Activated CD4-positive, alpha-beta T cell treated with anti-CD3 and anti-CD28 coated beads, Interleukin-2, amount 50 U/mL, for 24 hours (primary cell): ENCODE measurements at places on chromosomes 11 and 22.

- DNase-seq, result no peak
Measured at GRCh38 chr11:95296165-95296564, 65.2 kb upstream of the SESN3 start.

DNA sequence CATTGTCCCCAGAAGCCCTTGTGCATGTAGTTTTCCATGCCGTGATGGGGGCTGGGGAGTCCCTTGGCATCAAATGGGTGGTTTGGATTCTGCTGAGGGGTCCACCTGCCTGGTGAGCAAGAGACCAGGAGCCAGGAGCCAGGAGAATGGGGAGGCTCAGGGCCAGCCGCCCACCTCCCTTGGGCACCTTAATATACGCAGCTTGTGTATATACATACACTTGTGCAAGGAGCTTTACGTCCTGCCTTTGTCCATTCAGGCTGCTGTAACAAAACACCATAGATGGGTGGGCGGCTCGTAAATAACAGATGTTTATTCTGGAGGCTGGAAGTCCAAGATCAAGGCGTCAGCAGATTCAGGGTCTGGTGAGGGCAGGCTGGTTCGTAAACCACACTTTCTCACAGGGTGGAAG, 62.5 kb downstream of the SMIM38 start:
- DNase-seq, result no peak

DNA sequence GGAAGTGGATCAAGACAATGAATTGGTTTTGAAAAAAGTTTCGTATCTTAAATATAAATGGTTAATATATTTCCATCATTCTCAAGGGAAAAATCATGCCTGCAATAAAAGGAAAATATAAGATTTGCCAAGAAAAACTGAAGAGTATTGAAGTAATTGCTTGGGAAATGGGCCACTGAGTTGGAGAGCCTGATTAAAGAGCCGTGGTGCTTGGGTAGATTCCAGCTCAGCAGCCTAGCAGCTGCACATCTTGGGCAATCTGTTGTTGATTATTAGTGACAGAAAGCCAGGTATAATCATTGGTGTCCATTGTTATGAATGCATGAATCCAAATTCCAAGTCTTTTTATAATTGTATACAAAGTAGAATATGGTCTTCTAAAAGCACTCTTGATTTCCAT, 800.9 kb upstream of the CHORDC1 start:
- no peak for DNase-seq

GRCh38 chr22:27734066-27734465, 67.5 kb downstream of the MN1 start:
- DNase-seq, result no peak

GRCh38 chr22:43305806-43306205, 37.4 kb downstream of the SCUBE1 start:
- DNase-seq, result no peak

DNA sequence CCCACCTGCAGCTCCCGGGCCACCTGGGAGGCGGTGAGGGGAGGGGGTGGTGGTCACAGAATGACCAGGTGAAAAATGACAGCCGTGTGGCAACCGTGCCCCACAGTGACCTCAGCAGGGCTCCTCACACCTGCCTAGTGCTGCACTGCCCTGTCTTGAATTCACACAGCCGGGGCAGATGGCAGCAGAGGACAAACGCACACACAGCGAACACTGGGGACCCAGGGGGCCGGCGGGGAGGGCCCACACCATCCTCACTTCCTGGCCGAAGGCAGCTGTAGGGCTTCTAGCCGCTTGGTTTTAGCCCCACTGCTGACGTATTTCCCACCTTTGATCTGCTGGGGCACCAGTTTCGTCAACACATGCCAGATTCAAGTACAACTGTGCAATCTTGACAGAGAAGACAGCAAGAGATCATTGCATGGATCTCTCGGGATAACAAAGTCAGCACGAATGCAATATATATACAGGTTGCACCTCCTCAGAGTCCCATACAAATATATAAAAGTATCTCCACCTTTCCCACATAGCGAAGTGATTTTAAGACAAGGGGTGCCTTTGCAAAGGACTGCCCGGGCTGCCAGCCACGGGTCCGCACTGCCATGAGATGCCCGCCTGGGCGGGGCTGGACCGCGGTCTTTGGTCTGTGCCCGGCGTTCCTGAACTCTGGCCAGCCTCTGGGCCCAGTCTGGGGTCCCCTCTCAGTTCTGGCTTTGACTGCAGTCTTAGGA, 26.9 kb downstream of the TRMU start:
- DNase-seq, result no peak

- DNase-seq, result no peak
Measured at GRCh38 chr11:126338346-126339055, 17.0 kb upstream of the ST3GAL4 start.

DNA sequence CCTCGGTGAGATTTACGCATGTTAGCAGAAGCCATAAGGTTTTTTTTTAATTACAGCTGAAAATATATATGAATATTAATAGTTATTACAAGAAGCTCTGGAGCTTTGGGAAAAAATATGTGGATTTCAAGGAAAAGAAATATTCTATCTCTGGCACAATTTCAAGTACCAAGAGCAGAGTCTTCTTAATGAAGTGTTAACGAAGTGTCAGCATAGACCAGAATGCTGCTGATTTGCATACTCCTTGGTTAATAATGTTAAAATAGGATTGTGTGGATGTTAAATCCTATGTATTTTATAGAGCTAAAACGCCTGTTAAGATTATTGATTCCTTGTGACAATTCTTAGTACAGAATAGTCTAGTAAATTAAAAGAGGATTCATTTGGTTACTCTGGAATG, 57.0 kb upstream of the FAT3 start:
- no peak for DNase-seq

- no peak for DNase-seq
Measured at GRCh38 chr22:19043121-19044085, 78.8 kb downstream of the DGCR2 start.

DNA sequence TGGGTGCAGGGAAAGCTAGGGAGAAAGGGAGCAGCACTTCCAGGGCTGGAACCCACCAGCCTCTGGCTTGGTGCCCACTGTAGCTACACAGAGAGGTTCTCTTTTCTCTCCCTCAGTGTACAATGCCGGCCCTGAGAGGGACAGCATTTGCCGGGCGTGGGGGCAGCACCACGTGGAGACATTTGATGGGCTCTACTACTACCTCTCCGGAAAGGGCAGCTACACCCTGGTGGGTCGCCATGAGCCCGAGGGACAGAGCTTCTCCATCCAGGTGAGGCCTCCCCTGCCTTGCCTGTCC, 6.1 kb downstream of the OTOG start:
- DNase-seq, result no peak
